Erythroblast (primary cell): ENCODE measurements at places on chromosomes 1 and 21.

- no peak for DNase-seq
Measured at GRCh38 chr1:215523906-215524305, 43.2 kb upstream of the KCTD3 start.

- no peak for DNase-seq
Measured at GRCh38 chr21:38147391-38147790, 109.4 kb upstream of the KCNJ15 start.

- no peak for DNase-seq
Measured at GRCh38 chr1:59502009-59502691, 205.3 kb downstream of the FGGY start.

DNA sequence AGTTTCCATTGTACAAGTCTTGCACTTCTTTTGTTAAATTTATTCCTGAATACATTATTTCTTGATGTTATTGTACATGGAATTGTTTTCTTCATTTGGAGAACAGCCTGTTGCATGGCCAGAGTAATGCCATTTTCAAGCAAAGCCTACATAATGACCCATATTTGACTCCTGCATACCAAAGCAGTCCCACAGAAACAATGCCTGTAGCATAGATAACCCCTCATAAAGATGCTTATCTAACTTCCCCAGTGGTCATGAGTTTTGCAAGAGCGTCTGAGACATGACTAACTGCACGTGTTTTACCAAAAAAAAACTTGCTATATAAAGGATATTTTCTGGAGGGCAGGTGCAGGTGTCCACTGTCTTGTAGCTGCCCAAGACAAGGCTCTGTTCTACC is 30.3 kb upstream of the RLF start:
- DNase-seq = peak; percentile 17

- DNase-seq = peak; percentile 17
Measured at GRCh38 chr1:31715087-31715872, 11.5 kb upstream of the COL16A1 start.
